ENCODE measurements at places on chromosomes 5 and 9. TPM values are rescaled to one million over a fixed set of nuclear protein-coding genes. Genes with fewer than 3 reads are reported as not detected.

DNA sequence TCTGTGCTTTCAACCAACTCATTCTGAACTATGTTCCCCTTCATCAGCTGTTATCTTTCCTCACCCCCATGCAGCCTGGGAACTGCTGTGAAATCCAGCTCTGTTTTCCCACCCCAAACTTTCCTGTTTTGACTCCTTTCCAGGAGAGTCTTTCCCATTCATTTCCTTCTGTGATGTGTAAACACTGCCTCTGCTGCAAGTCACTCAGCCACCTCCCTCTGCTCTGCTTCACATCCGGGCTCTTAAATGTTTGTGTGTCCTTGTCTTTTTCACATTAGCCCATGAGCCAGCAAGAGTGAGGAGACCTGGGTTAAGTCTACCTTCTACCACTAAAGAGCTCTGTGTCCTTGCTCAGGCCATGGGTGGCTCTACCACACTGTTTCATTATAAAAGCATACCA is 137.5 kb downstream of the ICE1 start:
- H3K27ac ChIP-seq: no peak overlapping the region
- H3K4me3 ChIP-seq: no peak overlapping the region
- no peak for DNase-seq

DNA sequence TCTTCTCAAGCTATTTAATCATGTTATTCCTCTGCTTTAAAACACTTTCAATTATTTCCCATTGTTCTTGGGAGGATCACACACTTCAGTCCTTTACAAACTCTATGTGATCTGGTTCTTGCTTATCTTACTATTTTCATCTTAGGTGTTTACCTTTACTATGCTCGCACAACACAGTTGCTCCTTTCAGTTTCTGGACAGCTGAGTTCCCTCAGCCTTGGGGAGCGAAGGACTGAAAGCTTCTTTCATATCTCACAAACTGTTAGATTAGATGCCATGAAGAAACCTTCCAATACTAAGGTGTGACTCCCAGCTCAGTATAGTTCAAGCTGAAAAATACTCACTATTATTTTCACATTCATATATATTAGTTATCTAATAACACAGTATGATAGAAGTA is 117.9 kb downstream of the CDC42SE2 start:
- peak overlapping the region; percentile 94 for H3K27ac ChIP-seq
- peak overlapping the region; percentile 46 for H3K4me3 ChIP-seq
- no peaks in the 10 kb centered on the region for H3K27me3 ChIP-seq
- no peak for DNase-seq
- peaks cover 49% of the 10 kb centered on the region for H3K36me3 ChIP-seq
- H3K4me1 ChIP-seq: peaks cover 97% of the 10 kb centered on the region

- no peaks in the 10 kb centered on the region for H3K27me3 ChIP-seq
- DNase-seq: no peak
- H3K36me3 ChIP-seq: peaks cover 14% of the 10 kb centered on the region
- no peak overlapping the region for H3K4me3 ChIP-seq
- H3K4me1 ChIP-seq: peaks cover 14% of the 10 kb centered on the region
Measured at GRCh38 chr5:169904508-169904907, 75.8 kb downstream of the INSYN2B start.

- no peaks in the 10 kb centered on the region for H3K4me1 ChIP-seq
- H3K4me3 ChIP-seq: no peak overlapping the region
- peaks cover 7% of the 10 kb centered on the region for H3K27me3 ChIP-seq
- H3K27ac ChIP-seq: no peak overlapping the region
- no peak for DNase-seq
Measured at GRCh38 chr9:87063871-87064270, 116.6 kb upstream of the GAS1 start.

The CSF2 gene
- total RNA-seq: 59.5 TPM

Data from activated CD4-positive, alpha-beta T cell treated with anti-CD3 and anti-CD28 coated beads for 36 hours (primary cell).